Urinary bladder (tissue), 4 donors: ENCODE measurements at places on chromosomes 2 and 18. TPM values are rescaled to one million over a fixed set of nuclear protein-coding genes. Genes with fewer than 3 reads are reported as not detected.

DNA sequence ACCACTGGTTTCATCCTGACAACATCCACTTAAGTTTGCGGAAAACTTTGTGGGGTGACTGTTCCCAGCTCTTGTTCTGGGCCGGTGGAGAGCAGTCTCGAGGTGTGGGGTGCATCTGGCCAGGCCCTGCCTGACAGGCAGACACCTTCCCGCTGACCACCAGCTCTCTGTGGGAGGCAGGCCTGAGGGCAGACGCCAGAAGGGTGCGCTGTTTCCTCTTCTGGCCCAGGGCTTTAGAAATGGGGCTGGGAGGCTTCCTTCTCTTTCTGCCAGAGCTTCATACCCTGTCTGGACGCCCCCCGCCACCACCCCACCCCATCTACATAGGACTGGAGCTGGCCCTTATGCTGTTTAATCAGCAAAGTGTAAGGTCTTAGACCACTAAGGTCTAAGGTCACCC lies 263.8 kb downstream of the LOXHD1 start:
- DNase-seq, result no peak

DNA sequence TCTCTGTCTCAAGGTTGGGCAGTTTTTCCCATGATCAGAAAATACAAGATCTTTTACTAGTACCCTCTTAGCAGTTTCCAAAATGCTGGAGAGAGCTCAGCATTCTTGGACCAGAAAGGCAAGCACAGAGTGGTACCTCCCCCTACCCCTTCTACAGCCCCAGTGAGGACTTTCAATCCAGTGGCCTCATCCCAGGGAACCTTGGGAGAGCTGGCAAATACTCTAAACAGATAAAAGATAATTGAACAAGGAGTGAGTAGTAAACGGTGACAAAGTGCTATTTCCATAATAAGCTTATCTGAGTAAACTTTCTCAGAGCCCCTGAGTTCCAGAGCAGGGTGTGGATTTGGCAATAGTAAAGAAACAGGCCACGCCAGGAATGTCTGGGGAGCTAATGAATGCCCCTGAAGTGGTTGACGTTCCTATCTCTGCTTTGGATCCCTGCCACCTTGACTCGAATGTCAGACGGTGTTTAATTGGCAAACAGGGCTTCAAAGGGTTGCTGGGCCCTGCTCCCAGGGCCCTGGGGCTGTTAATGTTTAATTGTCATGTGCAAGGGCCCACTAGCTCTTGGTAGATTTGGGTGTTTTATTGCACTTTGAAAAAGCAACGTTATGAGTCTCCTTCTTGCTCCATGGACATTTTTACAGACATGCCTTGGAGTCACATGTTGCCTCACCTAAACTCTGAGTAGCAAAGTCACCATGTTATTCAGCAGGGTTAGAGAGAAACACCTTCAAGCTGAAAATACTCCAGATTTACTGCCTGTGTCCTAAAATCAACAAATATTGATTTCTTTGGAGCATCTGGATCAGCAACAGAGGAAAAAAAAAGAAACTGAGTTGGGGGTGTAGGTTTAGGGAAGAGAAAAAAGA lies 239.9 kb downstream of the CYRIA start:
- DNase-seq, result peak; percentile 11

GRCh38 chr2:222693837-222694236 lies 22.4 kb downstream of the MOGAT1 start:
- no peak for DNase-seq

ACVR1 gene
- 25.1 TPM for total RNA-seq

DNA sequence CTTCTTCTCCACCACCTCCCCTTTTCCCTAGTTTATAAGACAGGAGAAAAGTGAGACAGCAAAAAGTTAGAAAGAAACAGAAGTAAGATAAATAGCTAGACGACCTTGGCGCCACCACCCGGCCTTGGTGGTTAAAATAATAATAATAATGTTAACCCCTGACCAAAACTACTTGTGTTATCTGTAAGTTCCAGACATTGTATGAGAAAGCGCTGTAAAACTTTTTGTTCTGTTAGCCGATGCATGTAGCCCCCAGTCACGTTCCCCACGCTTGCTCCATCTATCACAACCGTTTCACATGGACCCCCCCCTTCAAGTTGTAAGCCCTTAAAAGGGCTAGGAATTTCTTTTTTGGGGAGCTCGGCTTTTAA lies 1.5 kb upstream of the BUB1 start:
- DNase-seq, result no peak

KRTCAP3 gene
- 2.5 TPM for total RNA-seq

GRCh38 chr18:23890589-23890988 lies 124.0 kb upstream of the TTC39C start:
- no peak for DNase-seq

DNA sequence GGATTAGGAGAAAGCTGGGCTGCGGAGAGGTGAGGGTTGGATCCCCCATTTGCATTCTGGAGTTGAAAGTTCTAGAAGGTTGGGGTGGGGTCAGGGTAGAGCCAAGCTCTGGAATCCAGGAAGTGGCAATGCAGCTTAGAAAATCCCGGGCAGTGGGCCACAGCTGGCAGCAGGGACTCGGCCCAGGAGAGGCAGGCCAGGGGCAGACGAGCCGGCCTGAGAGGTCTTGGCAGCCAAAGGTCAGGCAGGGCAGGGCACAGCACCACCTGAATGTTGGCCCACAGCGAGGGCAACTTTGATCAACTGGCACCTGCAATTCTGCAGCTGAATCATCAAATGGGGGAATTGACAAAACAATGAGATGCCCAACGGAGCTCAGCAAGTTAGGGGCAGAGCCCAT lies 139.2 kb downstream of the INHBB start:
- DNase-seq, result no peak

DNA sequence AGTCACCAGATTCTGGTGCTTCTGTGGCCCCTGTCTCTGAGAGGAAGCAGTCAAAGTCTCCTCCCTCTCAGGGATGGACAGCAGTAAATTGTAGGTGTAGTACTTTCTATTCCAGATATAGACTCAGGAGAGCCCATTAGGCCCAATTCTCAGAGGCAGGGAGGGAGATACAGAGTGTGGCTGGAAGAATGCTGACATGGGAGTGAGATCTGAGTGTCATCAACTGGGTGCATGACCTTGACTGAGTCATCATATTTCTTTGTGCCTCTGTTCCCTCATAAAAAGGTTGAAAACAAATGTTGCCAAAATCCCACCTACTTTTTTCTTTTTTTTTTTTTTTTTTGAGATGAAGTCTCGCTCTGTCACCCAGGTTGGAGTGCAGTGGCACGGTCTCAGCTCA lies 506.1 kb downstream of the BCL11A start:
- no peak for DNase-seq

DNA sequence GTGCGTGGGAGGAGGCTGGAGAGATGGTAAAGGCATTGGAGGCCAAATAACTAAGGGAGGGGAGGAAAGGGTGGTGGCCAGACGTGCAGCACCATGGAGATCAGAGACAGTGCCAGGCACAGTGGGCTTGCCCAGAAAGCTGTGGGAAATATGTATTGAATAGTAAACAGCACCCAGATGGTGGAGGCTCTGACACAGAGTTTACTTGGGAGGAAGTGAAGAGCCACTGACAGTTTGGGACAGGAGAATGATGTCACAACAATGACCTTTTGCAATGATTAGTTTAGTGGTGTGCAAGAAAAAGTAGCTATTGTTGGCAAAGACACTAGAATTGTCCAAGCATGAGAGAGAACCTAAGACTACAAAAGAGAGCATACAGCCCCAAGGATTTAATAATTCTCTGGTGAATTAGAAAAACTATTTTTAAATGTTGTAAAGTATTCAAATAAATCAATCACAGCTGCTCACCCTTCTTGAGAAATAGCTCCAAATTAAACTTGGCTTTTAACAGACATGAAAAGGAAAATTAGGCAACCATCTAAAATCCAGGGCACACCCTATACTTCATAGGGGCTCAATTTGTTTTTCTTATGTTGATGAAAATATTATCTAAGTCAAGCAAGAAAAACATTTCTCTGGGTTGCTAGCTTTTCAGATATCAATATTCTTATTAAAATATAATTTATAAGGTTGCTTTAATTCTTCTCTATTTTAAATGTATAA lies 458.7 kb upstream of the HNRNPA3 start:
- DNase-seq, result no peak

DNA sequence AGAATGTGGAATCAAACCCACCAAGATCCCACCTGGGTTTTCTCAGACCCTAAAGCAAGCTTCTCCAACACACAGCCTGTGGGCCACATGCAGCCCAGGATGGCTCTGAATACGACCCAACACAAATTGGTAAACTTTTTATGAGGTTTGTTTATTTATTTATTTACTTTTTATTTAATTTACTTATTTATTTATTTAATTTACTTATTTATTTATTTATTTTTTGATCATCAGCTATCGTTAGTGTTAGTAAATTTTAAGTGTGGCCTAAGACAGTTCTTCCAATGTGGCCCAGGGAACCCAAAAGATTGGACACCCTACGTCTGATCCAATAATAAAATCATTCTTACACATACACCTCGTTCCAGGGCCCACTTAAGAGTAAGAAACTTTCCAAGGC lies 1451.1 kb downstream of the LRP1B start:
- no peak for DNase-seq

GRCh38 chr2:25558262-25558661 lies 115.1 kb downstream of the DTNB start:
- no peak for DNase-seq

DNA sequence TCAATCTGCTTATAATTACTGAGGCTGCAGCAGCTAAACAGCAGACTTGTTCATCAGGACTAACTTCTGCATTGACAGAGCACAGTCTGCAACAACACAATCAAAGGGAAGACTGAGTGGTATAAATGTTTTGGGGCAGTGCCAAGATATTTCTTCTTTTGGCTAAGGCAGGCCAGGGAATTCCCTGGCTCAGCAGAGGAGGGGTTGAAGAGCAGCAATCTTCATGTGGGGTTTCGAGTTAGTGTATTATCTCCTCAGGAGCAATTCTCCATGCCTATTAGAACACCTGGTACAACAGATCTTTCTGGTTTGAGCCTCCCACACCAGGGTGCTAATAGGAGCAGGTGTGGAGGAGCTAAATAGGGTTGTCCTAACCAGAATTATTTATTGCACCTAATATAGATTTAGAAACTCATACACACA lies 103.0 kb upstream of the STK17B start:
- no peak for DNase-seq

DNA sequence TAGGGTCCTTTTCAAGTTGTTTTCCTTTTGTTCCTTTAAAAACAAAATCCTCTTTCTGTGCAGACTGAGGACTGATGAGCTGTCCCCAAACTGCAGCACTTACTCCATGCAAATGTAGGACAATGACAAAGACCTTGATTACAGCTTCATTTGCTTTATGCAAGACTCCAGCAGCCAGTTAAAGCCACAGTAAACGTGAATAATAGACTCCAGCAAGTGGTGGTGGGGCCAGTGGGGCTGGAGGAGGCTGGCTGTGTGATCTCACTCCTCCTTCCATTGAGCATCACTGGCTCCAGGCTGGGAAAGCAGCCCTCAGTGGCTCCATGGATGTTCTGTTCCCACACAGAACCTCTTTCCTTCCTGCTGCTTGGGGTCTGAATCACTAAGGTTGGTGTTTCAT lies 306.0 kb upstream of the CELF4 start:
- no peak for DNase-seq

TGFBRAP1 gene
- total RNA-seq, result 13.9 TPM

GRCh38 chr2:165295643-165296042 lies 56.4 kb downstream of the SCN2A start:
- DNase-seq, result no peak

GRCh38 chr2:166134252-166135151 lies 6.7 kb upstream of the SCN1A start:
- no peak for DNase-seq

- DNase-seq, result no peak
These were observed 30.5 kb downstream of the ZEB2 start for GRCh38 chr2:144489315-144489916.

DNA sequence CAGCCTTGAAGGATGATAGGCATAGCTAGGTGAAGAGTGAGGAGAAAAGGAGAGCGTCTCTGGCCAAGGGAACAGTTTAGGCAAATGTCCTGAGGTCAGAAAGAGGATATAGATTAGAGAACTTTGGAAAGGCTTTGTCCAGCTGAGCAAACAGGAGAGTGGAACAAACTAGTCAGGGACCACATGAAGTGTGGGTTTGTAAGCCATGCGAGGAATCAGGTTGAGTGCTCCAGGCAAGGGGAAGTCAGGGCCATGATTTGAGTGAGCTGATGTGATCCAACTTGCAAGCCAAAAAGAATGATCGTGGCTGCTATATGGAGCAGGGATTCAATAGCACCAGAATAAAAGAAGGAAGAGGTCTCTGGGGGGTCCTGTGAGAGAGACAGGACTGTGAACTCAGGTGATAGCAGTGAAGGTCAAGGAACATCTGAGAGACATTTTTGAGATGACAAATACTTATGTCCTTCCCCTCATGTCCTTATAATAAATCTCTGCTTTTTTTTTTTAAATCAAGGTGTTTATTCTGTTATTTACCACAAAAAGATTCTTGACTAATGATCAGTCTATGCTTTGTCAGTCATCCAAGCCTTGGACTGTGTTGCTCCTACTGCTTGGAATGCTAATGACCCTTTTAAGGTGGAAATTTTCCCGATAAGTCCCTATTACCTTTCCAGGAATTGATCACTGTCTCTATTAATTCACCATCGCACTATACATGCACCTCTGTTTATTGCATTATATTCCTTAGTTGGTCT lies 472.6 kb downstream of the TXNL1 start:
- DNase-seq, result no peak

GRCh38 chr2:88053934-88054781 lies 1.4 kb downstream of the KRCC1 start:
- DNase-seq, result no peak

DNA sequence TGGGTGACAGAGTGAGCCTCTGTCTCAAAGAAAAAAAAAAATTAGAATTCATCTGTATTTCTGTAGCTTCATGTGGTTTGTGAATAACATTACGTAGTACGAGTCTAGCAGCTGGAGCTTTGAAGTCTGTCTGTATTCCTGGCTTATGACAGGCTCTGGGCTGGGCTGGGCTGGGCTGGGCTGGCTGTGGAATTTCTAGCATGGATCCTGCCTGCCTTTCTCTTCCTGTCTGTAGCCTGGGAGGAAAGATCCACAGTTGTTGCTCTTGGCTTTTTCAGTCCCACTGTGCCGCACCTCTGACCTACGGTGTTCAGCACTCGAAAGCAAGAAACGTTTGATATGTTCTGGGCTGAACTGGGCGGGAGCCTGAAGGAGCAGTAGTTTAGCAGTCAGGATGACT lies 55.4 kb downstream of the BOLA3 start:
- DNase-seq, result no peak

DNA sequence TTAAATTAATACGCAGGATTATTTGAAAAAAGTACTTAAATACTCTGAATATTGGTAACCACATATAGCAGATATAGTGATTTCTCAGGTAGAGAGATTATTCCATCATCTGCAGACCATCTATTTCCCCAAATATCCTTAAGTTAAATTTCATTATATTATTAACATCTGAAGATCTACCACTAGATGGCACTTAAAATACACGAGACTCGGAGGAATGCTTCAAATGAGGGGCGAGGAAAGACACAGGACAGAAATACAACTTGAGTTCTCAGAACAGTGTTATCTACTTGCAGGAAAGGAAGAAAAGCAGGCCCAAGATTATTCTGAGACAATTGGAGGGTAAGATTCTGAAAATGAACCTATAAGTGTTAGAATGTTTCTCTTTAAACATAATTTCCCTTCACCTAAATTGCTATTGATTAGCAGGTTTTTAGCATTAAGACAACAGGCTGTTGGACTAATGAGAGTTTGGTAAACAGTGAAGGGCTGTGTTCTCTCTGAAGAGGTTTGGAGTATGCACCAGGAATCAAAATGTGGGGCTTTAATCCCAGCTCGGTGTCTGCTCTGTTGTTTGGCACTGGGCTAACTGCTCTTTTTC lies 76.9 kb upstream of the GCFC2 start:
- DNase-seq, result peak; percentile 32

GRCh38 chr18:3269241-3269913 lies 7.4 kb downstream of the MYL12B start:
- no peak for DNase-seq

UGT1A3 gene
- 1.2 TPM for total RNA-seq

GRCh38 chr2:161388146-161388779 lies 27.8 kb upstream of the TBR1 start:
- DNase-seq, result no peak
